Kidney (tissue), 22 donors: ENCODE measurements at places on chromosomes 11 and 22. TPM values are rescaled to one million over a fixed set of nuclear protein-coding genes. Genes with fewer than 3 reads are reported as not detected.
A peak's percentile ranks its signal among the peaks of the same experiment; 100 is the strongest.

DNA sequence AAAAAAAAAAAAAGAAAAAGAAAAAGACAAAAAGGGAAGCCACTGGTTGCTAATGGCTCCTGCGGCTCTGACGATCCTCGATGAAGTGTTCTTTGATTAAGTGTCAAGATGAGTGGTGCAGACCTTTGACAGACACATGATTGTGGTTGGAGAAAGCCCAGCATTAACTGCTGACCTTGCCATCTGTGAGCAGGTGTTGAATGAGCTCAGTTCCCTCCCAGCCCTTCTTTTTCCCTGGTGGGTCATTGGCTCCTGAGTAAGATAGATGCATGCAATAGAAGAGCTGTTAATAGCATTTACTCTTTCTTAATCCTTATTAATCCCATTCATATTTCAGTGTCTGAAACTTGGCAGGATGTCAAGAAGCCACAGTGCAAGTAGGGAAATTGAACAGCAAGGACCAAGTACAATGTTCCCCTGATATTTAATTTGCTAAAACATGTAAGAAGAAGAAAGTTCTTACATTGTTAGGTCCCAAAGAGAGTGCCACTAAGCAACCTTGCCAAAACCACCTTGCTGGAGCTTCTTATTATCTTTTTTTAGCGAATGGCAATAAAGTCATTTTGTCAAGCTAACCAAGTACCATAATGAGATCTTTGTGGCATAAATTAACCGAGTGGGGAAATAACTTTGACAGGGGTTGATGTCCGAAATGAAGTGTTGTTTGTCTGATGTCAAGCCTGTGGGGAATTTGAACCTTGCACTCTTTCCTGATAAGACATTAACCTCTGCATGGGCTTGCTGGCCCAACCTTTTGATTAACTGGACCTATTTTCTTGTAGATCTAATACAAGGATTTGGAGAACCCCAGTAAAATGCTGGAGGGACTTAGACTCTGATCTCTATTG is 113.7 kb downstream of the PTPRJ start:
- DNase-seq = peak; percentile 9
- no peaks in the 10 kb centered on the region for H3K36me3 ChIP-seq
- no peak overlapping the region for H3K4me3 ChIP-seq
- peaks cover 16% of the 10 kb centered on the region for H3K4me1 ChIP-seq

ADORA2A gene
- 6.1 TPM for polyA plus RNA-seq

GRCh38 chr11:29025001-29025400 is 916.8 kb downstream of the METTL15 start:
- H3K36me3 ChIP-seq = no peaks in the 10 kb centered on the region
- no peak overlapping the region for H3K27ac ChIP-seq
- H3K4me3 ChIP-seq = no peak overlapping the region
- H3K4me1 ChIP-seq = no peaks in the 10 kb centered on the region
- no peak for DNase-seq
- H3K27me3 ChIP-seq = no peaks in the 10 kb centered on the region

FAM227A gene
- polyA plus RNA-seq = 0.80 TPM
